ENCODE measurements at places on chromosomes 6 and 20.

DNA sequence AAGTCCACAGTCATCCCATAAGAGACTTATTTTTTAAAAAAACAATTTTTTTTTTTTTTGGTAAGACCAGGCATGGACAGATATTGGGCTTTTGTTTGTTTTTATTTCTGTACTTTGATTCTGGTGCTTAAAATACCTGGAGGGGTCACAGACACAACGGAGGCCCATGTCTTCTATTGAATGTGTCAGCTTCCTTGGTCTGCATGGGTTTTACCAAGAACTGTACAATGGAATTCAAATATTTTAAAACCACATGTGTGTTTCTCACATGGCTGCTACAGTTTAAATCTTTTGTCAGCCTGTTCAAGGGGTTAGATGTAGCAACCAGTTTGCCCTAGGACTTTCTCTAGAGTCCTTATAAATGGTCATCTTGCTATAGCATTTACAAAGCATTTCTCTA lies 139.8 kb downstream of the SOX4 start:
- no peak for DNase-seq

- peak; percentile 74 for DNase-seq
Observed at GRCh38 chr6:30814146-30815040, 69.9 kb upstream of the DDR1 start.

GRCh38 chr20:35006009-35006408 lies 50.3 kb downstream of the MYH7B start:
- no peak for DNase-seq

DNA sequence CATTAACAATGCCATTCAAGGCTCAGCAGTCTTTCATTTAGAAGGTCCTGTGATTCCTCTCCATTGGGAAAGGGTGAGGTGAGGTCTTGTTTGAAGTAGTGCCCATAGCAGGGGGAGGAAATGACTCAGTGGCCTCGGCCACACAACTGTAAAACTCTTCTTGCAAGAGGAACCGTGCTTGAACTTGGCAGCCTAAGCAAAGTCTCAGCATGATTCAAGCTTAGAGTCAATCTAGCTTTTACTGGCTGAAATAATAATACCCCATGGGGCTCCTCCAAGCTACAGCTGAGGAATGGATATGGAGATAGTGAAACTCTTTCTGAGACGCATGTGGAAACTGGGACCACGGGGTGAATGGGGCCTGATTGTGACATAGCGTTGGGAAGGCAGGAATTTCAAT lies 428.2 kb downstream of the BMP2 start:
- DNase-seq: peak; percentile 70

DNA sequence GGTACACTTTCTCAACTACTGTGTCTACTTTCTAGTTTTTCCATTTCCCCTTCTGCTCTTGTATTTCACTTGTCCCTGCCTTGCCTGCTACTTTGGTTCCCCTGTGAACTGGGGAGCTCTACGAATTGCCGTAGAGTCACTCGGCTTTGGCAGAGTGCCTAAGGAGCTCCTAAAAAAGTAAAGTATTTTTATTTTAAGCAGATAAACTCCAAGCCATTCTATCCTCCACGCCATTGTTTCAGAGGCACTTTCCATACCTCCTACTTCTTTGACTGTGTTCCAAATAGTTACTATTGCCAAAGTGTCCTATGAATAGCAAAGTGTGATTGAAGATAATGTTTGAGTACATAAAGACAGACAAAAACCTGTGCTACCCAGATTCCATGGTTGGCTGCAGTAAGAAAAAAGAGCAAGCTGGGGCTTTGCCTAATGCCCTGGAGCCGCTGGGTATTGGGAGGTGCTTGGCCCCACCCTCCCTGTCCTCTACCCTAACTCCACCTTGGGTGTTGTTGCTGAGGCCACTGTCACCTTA lies 5.1 kb upstream of the MBOAT1 start:
- DNase-seq: no peak

- DNase-seq: no peak
Observed at GRCh38 chr6:3712827-3713665, 38.5 kb downstream of the PXDC1 start.

DNA sequence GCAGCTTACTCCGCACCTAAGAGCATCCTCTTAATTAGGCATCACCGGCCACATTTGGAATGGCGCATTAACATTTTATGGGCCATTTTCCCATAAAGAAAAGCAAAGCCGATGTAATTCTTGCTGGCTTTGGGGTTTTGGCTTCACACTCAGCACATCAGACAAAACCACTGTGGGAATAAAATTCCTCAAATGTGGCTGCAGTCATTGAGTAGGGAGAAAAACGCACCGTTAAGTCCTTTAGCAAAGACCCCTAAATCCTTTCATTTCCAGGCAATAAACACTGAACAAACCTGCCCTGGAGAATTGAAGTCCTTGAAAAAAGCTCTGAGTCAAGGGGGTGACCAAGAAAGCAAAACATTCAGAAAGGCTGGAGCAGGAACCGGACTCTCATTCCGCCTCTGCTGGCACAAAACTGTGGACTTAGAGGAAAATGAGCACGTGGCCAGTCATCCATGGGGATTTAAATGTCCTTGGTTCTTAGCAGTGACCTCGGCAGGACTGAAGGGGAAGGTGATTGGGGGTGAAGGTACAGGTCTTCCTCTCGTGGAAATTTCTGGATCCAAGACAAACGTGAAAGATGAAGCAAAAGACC lies 102.9 kb downstream of the CDH4 start:
- no peak for DNase-seq

GRCh38 chr20:664576-664975 lies 11.0 kb downstream of the SCRT2 start:
- DNase-seq: no peak

DNA sequence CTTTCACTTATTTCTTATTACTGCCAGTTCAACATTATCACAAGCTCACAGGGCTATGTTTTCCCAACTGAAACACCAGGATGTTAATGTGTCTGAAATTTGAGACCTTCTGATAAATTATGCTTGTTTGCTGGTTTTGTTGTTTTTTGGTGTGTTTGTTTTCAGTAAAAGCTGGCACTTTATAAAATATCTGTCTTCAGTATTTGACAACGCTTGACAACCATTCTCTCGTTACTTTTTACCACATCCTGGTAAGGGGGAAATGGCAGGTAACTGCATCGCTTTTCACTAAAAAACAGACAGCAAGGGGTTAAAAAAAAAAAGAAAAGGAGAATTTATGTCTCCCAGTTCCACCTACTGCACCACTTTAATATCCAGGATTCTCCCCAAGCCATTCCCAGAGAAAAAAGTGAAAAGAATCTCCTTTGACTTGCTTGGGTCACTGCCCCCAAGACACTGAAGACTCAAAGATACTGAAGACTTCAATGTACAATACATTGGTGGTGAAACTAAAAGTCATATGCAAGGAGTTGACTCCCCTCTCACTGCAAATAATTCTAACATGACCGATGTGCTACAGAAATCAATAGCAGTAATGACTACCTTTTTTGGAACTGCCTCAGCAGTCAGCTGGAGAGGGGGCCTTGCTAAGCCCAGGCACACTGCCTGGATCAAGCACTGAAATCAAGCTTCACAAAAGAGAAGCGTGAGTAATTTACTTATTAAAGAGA lies 88.9 kb downstream of the HIVEP2 start:
- DNase-seq: no peak

DNA sequence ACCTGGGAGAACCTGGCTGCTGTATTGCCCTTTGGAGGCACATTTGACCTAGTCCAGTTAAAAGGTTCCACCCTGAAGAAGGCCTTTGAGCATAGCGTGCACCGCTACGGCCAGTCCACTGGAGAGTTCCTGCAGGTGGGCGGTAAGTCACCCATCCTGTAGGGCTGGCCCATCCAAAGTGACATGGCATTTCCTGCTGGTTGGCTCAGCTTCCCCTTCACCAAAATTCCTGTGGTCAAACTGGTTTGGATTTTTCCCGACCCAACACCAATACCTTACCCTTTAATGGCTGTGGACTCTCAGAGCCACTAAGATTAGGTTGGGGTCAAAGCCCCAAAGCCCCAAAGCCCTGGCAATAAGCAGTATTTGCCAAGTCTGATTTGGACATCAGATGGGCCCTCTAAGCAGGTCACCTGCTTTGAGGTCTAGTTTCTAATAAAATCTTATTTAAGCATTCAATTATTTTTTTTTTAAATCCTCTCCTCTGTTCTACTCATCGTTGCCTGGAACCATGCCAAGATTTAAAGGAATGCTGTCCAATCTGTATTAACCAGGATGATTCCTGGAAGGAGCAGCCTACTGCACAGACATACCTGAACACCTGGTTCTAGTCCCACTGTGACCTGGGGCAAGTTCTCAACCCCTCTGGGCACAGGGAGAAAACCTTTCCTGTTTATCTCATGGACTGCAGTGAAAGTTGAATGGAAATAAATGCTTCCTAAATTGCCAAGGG lies 40.8 kb downstream of the NT5E start:
- DNase-seq: peak; percentile 38

DNA sequence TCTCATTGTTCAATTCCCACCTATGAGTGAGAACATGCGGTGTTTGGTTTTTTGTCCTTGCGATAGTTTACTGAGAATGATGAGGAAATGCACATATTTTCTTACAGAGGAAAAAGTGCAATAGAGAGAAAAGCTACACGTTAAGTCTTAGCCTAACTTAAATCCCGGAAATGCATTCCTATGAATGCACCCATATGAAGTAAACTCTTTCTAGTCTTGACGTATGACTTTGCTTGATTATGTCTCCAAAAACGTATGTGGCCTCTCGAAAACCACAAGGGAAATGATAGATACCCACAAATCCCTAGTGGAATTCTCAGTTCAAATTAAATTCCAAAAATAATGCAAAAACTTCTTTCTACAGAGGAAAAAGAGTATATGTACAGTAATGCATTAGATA lies 90.7 kb upstream of the SASH1 start:
- DNase-seq: no peak

- DNase-seq: no peak
Observed at GRCh38 chr6:92723390-92723931, 695.9 kb downstream of the EPHA7 start.

DNA sequence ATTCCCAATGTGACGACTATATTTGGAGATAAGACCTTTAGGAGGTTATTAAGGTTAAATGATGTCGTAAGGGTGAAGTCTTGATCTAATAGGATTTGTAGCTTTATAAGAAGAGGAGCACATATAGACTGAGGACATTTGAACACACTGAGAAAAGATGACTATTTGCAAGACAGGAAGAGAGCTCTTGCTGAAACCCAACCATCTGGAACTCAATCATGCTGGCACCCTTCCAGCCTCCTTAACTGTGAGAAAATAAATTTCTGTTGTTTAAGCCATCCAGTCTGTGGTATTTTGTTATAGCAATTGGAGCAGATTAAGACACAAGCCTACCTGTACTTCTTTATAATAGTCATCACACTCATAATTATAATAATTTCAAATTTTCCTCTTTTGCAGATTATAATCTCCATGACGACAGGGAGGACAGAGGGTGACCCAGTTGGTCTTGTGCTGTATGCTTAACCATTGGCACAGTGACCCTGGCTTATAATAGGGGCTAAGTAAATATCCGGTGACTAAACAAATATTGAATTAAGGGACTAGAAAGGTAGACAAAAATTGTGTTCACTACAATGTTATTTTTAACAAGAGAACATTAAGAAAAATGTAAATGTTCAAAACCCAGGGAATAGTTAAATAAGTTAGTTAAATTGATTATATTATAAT lies 206.4 kb upstream of the HDDC2 start:
- peak; percentile 31 for DNase-seq

DNA sequence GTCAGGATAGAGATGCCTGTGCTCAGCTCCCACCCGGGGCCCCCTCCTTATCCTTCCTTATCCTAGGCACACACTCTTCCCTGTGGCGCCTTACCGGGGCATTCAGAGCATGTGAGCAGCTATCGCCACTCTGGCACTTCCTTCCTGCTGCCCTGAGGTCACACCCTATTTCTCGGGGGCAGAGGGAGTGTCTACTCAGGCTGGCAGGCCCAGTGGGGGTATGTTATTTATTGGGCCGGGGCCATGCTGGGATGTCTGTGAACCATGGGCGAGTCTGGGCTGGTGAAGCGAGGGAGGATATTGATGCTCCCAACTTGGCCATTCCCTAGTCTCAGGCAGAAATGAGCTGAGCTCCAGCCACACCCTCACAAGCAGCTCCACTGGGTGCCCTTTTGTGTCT lies 3.9 kb upstream of the LY6G6D start:
- peak; percentile 32 for DNase-seq

DNA sequence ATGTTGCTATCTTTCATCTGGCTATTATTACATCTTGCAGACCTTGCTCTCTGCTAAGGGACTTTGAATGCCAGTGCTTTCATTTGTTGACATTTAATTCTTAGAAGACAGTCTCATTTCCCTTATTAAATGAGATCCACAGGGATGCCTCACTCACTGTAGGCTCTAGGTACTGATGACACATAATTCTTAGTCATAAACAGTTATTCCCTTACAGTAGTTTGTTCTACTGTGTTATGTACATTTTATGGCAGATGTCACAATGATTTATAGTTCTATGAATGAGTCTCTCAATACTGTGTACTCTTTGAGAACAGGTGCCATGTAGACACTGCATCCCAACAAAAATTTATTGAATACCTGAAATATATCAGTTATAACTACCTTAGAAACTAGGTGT lies 70.3 kb downstream of the FAM83B start:
- DNase-seq: peak; percentile 78

GRCh38 chr20:8127553-8128255 lies 4.4 kb upstream of the PLCB1 start:
- no peak for DNase-seq

DNA sequence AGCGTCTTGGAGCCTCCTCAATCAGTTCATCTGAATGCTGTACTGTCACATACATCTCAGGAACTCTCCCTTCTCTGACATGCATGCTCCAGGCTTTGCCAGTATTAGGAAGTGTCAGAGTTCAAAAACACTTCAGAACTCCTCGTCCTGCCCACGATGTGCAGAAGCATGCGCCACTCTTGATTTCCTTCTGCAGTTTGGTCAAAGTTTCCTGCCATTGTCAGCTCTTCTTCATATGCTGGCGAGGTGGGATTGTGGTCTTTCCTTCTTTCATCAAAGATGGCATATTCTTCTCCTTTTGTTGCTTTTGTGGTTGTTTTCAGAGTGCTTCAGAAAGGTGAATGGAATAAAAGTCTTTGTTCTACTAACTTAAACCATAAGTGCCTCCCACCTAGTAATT lies 21.0 kb downstream of the SLC13A3 start:
- DNase-seq: no peak

DNA sequence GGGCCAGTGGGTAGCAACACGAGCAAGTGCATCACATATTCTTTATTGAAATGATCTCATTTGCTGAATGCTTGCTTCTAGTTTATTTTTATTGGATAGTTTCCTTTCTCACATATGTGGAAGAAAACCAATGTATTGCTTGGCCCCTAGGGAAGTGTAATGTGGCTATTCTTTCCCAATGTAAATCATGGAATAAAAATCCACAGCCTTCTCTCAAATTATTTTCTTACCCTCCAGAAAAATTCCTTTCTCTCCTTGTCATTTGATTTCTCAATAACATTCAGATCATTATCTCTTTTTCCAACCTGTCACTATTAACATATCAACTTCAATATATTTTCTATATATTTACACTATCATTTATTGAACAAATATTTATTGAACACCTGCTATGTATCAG lies 51.9 kb upstream of the PTPRK start:
- no peak for DNase-seq

DNA sequence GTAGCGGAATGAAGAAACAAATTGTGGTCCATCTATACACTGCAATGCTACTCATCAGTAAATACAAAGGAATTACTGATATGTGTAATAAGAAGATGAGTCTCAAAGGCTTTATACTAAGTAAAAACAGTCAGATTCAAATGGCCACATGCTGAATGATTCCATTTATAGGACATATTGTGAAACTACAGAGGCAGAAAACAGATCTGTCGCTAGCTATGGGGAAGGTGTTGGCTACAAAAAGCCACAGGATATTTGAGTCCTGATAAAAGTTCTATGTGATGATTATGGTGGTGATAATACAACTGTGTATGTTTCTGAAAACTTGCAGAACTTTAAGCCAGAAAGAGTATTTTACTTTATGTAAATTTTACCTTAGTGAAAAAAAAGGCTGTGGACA lies 313.2 kb downstream of the HDGFL1 start:
- DNase-seq: no peak
